ENCODE measurements at places on chromosomes 2 and 18.

DNA sequence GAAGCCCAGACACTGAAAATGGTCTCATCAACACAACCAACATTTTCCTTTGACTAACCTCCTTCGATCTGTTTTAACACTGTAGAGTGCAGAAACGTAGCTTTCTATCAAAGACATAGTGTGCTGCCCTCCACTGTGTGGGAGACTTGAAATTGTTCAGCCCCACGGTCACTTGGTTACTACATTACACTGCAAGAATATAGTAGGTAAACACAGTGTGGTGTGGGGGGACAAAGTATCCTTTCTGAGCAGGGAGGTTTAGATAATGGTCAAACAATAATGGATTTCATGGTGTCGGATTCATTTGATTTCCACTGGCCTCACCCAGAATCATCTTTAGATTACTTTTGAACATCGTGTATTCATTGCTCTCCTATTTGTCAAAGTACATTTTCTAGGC is 181.0 kb downstream of the ERBB4 start:
- DNase-seq: no peak

DNA sequence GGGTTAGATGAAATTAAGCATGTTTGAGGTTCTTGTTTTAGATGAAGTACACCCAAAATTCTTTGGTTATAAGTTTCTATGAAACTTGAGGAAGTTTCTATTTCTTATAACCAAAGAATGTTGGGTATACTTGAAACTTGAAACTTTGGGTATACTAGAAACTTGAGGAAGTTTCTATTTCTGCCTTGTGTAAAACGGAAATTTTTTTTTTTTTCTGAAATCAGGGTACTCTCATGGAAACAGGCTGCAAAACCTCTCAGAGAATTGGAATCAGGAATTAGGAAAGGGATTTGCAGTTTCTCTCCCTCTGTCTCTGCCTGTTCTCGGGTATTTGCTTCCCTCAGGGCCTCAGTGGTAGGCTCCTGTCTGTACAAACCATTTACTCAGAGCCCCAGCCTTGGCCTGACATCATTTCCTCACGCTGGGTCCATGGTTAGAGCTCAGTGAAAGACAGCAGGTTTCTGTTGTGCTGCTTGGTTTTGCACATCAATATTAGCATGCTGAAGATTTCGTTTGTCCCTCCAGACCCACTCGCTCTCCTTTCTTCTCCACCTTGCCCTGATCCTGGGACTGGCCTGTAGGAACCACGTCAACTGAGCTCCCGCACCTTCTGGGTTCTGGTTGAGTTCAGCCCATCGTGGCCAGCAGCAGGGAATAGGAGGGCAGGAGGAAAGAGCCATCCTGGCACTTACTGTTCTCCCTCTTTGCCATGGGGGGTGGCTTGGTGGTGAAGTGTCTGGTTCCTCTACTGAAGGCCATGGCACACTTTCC is 106.4 kb downstream of the POLR1A start:
- DNase-seq: no peak

DNA sequence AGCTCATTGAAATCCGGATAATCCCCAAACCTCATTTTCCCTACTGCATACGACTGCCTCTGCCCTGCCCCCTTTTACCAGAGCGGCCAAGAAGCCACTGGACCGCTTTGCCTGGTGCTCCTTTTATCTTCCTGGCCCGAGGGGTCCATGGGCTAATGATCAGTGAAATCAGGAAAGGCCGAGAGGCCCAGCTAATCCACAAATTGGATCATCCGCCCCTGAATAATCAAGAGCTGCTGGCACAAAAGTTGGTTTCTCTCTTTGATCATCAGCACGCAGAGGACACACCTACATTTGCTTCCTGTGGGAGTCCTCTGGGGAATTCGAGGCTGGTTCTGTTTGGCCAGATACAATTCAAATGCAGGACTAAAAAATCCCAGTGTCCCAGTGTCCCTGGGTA is 144.5 kb downstream of the INSIG2 start:
- DNase-seq: no peak

GRCh38 chr2:85780316-85781012 is 26.7 kb downstream of the ATOH8 start:
- no peak for DNase-seq

DNA sequence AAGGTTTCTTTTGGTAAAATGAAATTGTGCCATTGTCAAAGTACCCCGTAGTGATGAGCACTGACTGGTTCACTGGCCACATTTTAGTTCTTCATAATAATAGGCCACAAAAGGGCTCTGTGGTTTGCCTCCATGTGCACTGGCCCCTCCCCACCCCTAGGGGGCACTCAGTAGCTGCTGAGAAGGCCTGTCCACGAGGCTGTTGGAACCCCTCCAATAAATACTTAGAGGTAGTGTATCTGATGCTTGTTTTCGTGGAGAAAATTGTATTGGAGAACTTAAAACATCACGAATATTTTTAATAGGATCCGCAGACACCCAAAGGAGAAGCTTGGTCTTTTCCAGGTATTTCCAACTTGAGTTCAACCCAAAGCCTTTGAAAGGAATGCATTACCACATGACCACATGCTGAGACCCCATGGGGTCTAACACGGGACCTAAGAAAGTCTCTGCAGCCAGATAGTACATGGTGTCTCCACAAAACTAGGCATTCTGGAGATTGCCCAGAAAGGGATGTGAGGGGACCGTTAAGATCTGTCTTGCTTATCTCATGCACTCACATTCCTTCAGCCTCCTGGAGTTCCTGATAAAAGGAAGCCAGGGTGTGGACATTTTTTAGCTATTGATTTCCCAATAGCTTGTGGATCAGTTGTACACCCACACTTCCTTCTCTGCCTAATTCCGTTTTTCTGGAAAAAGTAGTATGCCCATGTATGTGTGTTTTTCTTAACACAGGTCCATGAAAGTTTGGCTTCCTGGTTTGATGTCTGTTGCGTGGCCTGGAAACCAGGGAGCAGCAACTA is 28.5 kb upstream of the NOSTRIN start:
- no peak for DNase-seq

DNA sequence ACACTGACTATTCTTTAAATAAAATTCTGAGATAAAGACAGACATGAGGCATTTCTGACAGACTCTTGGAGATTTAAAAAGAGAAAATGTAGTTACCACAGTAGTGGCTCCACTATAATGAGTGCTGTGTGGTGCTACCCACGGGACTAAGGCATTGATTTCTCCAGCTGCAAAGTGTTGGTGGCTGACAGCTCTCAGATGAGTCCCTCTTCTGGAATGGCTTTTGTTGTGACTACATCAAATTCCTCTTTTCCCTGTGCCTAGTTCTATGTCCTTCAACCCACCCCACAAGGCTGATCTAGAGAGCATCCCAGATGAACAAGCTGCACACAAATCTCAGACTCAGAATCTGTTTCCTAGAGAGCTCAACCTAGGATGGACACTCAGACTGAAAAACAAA is 884.8 kb upstream of the ZEB2 start:
- no peak for DNase-seq
